ENCODE measurements at places on chromosomes 6 and 20.

DNA sequence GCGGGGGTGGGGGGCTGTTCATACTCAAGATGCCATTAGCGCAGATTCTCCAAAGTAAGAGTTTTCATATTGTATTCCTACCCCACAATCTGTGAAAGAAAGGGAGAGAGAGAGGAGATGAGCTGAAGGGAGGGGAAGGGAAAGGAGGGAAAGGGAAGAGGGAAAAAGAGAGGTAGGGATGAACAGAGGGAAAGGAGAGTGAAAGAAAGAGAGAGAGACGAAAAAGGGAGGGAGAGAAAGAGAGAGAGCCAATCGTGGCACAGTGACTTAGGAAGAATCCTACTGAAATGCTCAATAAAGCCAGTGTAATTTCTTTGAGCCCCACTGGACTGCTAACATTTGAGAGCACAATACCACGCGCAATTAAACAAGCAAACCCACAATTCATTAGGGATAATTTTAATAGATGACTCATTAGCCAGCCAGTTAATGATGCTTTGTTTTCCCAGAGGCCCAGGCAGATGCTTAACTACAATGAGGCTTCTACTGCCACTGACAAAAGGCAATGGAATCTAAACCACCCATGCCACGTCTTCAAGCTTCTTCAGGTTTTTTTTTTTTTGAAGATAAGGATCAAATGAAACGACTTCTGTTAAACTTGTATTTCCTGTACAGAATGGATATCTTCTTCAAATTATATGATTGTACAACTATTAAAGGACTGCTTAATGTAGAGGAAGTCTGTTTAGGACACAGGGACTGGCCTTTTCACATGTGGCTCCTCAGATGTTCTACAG lies 306.8 kb downstream of the FOXC1 start:
- no peak for DNase-seq

DNA sequence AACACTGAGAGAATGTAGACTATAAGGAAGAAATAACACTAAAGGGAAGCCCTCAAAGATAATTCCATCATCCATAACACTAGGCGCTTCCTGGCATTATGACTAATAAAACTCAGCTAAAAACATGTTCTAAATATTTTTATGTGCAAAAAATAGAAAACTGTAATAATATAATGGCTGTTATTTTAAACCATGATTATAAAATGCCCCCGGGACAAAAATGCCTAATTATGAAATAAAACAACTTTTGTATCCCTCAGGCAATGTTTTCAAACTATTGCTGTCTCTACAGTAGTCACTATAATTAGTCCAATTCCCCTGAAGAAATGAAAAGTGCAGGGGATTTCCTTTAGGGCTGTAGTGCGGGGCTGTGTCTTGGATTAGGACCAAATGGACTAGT lies 242.4 kb downstream of the RNF144B start:
- no peak for DNase-seq

- no peak for DNase-seq
These were observed 623.0 kb downstream of the TBC1D32 start for GRCh38 chr6:120711255-120711654.

DNA sequence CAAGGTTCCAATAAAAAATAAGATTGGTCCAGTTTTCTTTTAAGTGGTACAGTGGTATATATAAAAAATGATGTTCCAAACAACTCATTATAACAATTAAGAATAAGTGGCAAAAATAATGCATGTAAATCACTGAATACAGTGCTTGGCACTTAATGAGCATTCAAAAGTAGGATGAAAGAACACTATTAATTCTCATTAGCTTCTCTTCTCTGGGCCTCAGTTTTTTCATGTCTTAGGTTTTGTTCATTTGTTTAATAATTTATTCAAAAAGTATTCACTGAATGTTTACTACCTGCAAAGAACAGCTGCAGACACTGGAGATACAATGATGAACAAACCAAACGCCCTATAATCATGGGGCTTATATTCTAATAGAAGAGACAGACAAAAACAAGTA lies 21.1 kb downstream of the BCL2L1 start:
- DNase-seq, result no peak

DNA sequence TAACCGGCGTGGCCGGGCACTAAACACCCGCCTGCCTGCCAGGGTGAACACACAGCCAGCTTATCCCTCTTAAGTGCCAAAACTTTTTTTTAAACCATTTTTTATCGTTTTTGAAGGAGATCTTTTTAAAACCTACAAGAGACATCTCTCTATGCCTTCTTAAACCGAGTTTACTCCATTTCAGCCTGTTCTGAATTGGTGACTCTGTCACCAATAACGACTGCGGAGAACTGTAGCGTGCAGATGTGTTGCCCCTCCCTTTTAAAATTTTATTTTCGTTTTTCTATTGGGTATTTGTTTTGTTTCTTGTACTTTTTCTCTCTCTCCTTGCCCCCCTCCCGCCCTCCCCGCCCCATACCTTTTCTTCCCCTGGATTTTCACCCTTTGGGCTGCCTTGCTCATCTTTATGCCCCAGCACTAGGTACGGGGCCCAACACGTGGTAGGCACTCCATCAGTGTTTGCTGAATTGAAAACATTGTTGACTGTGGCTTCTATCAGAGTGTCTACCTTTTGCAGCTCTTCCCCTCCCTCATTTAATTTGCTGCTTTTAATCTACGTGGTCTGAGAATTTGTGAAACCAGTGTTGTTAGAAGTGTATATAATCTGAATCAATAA lies 1.5 kb downstream of the ZCCHC3 start:
- no peak for DNase-seq

Data from hematopoietic multipotent progenitor cell treated with erythropoietin and hydrocortisone succinate and interleukin-3 and kit ligand, for 17 days (in vitro differentiated cells).